ENCODE measurements at places on chromosomes 13 and 19.

DNA sequence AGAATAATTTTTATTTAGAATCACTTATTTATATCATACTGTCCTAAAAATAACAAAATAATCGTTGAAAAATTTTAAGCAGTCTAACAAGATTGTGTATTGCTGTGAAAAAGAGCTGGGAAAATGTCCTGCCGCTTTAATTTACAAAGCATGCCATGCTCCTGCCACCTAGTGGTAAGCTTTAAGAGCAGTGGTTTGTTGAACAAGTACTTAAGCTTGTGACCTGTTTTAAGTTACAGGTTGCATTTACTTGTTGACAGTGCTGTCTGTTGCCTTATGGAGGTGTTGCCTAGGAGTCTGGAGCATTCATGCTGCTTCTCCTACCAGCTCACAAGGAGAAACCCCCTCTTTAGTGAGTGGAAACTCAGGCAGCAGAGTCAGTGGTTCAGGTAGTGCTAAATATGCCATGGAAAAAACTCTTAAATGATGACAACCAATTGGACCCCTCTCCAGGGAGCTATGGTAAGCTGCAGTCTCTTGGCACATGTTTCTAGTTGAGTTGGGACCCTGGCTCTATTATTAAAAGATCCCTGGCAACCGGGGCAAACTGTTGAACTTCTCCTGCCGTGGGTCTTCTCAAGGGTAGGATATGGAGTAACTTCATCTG lies 68.4 kb downstream of the SPATA13 start:
- DNase-seq: no peak

- no peak for DNase-seq
Measured at GRCh38 chr13:97121894-97122293, 100.2 kb upstream of the MBNL2 start.

DNA sequence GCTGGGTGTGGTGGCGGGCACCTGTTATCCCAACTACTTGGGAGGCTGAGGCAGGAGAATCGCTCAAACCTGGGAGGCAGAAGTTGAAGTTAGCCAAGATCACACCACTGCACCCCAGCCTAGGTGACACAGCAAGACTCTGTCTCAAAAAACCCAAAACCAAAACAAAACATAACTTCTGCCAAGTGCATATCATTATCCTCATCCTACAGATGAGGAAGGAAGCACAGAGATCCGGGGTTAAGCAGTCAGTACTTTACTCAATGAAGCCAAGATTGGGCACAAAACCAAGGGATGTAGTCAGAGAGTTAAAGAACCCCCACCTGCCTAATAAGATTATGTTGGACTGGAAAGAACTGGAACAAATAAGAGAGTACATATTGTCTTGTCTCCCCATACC lies 5.5 kb upstream of the TMTC4 start:
- no peak for DNase-seq

DNA sequence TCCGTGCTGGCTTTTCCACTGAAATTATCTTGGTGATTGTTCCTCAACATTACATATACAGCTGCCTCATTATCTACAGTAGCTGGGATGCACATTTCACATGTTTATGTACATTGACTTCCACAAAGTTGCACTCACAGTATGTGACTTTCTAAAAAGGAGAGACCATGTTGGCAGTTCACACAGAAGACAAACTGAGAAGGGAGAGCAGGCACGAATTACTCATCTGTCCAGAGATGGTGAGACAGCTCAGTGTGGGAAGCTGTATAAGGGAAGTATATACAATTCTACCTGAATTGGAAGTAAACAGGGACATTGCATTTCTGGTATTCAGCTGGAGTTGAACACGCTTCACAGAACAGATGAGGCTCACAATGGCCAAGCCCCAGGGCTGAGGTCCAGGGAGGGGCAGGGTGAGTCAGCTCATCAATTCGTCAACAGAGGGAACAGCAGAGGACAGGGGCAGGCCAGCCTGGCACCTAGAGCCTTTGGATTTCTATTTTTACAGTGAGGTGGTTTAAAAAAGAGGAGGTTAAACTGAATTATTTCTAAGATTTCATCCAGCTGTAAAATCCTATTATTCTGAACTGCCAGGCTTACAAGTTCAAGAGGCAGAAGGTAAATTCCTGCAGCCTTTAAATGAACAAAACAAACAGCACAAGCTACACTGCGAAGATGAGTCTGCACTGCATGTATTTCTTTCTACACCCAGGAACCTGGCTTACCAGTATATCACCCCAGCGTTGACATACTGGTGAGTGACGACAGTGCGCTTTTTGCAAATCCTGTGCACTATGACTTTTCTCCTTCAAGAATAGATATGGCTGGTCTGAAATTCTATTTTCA lies 9.8 kb downstream of the PARP4 start:
- no peak for DNase-seq

DNA sequence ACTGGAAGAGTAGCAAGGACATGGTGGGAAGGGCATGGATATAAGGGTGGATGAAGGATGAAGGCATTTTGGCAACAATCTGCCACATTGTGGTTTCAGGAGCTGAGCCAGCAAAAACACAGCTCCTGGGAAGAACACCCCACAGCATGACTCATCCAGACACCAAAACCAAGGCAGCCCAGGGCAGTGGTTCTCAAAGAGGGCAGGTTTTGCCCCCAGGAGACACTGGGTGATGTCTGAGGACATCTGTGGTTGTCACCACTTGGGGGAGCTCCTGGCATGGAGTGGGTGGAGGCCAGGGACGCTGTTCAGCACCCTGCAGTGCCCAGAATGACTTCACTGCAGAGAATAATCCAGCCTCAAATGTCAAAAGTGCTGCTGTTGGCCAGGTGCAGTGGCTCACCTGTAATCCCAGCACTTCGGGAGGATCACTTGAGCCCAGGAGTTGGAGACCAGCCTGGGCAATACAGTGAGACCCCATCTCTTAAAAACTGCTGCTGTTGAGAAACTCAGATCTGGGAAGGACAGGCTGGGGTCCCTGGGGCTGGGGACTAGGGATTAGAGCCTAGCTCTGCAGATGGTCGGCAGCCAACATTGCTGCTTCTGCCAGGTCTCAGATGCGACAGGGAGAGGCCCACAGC lies 16.1 kb downstream of the ZFR2 start:
- no peak for DNase-seq

GRCh38 chr13:114167885-114168284 lies 11.2 kb upstream of the CFAP97D2 start:
- DNase-seq: no peak

DNA sequence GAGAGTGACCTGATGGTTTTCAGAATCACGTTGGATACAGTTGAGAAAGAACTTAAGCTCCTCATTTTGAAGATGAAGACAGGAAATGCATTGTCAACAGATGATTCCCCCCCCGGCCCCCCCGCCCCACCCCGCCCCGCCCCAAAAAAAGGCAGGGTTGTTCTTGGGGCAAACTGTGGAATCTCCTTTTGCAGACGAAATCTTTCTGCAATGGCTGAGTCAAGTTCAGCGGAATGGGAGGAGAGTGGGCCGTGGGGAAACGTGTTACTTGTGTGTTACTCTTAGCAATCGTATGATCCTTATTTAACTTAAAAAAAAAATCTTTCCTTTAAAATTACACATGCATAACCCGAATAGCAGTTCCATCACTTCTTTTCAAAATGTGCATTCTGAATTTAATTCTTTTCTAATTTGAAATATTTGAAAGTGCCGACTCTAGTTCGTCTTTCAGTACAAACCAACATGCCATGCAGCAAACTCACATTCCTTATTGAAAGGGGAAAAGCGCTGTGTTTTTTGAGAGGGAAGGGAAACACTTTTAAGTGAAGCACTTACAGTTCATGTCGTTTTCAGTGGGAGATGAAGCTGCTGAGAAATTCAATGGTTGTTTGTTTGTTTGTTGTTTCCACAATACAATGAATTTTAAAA lies 348.5 kb upstream of the ARGLU1 start:
- no peak for DNase-seq

DNA sequence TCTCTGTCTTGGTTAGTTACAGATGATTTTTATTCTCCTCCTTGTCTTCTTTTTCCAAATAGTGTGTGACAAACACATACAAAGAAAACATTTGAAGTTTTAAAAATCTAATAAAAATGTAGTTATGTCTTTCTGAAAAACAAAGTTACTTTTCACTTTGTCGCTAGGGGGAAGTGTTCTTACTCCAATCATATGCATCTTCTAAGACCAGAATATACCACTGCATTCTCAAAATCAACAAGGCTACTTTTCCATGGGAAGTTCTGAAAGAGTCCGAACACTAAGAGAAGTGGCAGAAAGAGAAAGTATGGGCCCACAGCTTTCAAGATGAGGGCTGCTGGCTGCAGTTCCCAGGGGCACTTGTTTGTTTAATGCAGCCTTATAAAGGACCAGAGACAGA lies 208.9 kb downstream of the DCT start:
- DNase-seq: no peak

GRCh38 chr19:8611391-8611876 lies 919 bp upstream of the ADAMTS10 start:
- no peak for DNase-seq

DNA sequence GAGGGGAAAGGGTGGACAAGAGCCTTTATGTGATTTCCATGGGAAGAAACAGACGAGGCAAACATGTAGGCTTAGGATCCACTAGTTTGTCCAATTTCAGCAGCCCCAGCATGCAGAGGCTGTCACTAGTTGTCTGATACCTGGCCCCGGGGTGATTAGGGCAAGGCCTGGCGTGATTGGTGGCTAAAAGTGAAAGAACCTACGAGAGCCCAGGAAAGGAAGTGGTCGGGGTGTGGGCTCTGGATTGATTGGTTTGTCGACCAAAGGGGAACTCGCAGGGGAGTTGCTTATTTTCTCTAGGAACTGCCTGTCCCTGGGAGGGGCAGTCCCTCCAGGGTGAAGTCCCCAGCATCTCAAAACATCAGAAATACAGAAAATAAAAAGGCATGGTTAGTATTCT lies 64.2 kb upstream of the UQCRFS1 start:
- DNase-seq: peak; percentile 19

DNA sequence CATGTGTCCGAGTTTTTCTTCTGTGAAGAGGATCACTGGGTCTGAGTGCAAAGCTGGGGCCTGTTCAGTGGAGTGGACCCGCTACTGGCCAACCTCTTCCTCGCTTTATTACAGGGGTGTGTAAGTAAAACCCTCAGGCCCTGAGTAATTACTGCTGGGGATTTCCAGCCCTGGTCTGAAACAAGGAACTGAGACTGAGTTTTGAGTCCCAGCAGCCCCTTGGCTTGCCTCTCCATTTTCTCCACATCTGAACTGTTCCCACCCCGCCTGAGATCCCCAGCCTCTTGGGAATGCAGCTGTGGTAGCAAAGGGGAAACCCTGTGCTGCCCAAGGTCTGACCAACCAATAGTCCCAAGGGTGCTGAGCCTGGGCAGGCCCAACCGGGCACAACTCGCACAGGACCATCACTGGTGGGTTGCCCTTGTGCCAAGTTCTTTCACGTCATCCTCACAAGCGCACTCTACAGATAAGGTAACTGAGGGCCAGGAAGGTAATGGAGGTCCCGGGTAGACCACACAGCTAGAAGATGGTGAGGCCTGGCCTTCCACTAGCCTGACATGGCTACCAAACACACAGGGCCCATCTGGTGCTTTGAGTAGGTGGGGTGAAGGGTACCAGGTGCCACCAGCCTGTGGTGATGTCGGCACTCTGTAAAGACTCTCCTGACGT lies 13.7 kb upstream of the SLC35E1 start:
- peak; percentile 98 for DNase-seq

- DNase-seq: no peak
Measured at GRCh38 chr13:32866921-32867320, 149.3 kb upstream of the KL start.

- DNase-seq: peak; percentile 59
Measured at GRCh38 chr13:41463838-41464602, 6.7 kb downstream of the RGCC start.

Data from GM12878 (cell line).